NCI-H2107 (cell line): ENCODE measurements at places on chromosomes 11 and 22.
A peak's percentile ranks its signal among the peaks of the same experiment; 100 is the strongest.

DNA sequence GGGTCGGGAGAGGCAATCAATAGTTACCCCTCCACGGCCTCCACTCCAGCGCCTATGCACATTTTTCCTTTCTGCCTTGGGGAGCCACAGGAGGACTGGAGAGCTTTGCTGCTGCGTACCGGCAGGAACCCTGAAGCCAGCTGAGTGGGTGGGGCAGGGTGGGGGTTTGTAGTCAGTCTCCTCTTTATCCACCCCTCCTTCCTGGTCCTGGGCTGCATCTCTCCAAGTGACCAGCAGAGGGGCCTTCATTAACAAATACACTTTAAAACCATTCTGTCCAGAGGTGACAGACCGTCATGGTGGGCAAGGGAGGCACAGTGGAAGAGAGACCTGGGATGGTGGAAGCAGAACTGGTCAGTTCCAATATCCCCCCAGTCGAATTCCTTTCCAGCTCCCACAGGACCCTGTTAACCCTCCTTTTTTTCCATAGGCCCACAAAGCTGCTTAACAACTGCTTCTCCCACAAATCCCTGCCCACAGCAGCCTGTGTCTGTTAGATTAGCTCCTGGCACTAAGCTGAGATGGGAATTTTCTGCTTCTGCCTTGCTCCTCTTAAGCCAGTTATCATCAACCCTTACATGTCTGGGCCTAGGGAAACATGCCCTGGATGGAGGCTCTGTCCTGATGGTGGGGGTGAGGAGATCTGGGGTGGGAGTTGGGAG lies 3.9 kb upstream of the ABCG4 start:
- DNase-seq: no peak

GRCh38 chr11:1074244-1075221 lies at the start of gene MUC2:
Gene MUC2 (plus strand): TSS chr11:1074874.
- no peak for DNase-seq

DNA sequence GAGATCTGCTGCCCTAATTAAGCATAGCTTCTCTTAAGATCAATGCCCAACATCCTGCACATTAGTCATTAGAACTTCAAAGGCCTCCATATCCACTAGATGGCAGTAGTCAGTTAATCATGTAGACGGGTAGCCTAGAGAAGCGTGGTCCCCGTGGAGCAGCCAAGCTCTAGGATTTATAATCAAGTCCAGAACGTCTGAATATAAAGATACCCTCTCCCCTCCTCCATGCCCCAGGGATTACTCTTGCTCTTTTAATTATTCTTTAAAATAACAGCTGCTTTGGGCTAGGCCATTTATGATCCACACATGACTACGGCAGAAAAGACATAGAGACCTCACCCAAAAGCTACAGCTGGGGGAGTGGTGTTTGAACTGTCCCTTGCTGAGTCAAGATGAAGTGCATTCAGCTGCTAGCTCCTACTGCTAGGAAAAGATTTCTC lies 327.6 kb upstream of the PLET1 start:
- peak; percentile 85 for DNase-seq

- no peak for DNase-seq
These were observed 5.1 kb upstream of the P2RX6 start for GRCh38 chr22:21009638-21010425.

- DNase-seq: no peak
These were observed 2.0 kb downstream of the PARVG start for GRCh38 chr22:44182588-44183286.

- DNase-seq: no peak
These were observed 14.2 kb downstream of the GAS2 start for GRCh38 chr11:22680628-22681027.

DNA sequence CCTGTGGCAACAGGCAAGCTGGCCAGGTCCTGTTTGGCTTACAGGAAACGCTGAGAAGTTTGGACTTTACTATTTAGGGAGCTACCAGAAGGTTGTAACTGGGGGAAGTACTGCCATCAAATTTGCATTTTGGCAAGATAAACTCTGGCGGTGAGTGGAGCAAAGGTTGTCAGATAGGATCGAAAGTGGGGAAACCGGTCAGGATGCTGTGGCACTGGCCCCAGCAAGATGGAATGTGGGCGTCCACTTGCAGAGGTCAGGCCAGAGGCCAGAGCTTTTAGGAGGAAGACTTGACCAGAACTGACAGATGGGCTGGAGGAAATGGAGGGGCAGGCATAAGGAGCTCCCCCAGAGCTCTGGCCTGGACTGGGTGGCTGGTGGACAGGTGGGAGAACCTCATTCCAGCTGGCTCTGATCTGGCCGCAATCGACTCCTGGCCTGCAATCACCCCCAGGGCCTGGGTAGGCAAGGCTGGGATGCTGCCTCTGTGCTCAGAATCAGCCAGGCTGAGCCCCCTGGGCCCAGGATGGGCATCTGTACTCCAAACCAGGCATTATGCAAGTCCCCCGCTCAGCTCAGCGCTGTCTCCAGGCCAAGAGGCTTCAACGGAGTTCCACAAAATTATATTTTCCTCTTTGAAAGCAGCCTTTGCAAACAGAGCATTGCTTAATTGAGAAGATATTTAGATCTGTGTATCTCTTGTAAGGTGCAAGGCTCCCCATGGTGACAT lies 178.3 kb upstream of the NECTIN1 start:
- DNase-seq: no peak

- DNase-seq: no peak
These were observed 5.8 kb upstream of the SLC43A3 start for GRCh38 chr11:57432714-57433163.

GRCh38 chr11:28636033-28636432 lies 527.8 kb downstream of the METTL15 start:
- DNase-seq: no peak

DNA sequence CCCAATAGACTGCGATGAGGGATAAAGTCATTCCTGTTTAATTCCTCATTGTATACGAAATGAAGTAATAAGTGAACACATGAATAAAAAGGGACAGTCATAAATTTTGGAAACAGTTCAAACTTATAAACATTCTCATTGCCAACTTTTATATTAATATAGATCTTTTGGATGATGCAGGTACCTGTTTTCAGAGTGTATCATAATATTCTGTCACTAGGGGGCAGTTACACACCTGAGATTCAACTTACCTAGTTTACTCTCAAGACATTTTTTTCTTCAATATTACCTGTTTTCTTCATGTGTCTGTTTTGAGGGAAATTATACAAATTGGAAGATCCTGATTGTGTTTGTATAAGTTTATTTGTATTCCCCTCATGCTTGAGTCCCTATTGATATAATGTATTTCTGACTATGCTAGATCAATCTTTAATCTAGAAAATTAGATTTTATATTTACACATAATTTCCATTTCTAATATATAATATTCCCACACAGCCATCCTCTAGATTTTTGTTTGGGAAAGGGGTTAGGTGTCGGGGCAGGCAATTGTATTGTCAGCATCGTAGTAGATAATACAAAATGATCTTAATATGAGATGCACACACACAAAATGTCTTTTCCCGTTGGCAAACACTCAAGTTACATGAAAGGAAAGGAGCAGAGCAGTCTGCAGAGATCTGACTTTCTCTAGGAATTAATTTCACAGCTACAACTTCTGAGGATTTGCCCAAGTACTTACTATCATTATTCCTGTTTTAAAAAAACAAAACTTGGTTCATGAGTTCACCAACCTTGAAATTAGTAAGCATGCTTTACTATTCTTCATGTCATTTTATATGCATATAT lies 18.4 kb downstream of the FDX1 start:
- DNase-seq: no peak

GRCh38 chr22:44735518-44736428 lies 16.6 kb upstream of the ARHGAP8 start:
- DNase-seq: no peak

- no peak for DNase-seq
These were observed 104.1 kb downstream of the ETS1 start for GRCh38 chr11:128483211-128483788.

- DNase-seq: no peak
These were observed at the start of gene LSP1 for GRCh38 chr11:1852877-1853276. Gene LSP1 (plus strand): TSS chr11:1853084. CDS start chr11:1853145, 61 bp downstream.

DNA sequence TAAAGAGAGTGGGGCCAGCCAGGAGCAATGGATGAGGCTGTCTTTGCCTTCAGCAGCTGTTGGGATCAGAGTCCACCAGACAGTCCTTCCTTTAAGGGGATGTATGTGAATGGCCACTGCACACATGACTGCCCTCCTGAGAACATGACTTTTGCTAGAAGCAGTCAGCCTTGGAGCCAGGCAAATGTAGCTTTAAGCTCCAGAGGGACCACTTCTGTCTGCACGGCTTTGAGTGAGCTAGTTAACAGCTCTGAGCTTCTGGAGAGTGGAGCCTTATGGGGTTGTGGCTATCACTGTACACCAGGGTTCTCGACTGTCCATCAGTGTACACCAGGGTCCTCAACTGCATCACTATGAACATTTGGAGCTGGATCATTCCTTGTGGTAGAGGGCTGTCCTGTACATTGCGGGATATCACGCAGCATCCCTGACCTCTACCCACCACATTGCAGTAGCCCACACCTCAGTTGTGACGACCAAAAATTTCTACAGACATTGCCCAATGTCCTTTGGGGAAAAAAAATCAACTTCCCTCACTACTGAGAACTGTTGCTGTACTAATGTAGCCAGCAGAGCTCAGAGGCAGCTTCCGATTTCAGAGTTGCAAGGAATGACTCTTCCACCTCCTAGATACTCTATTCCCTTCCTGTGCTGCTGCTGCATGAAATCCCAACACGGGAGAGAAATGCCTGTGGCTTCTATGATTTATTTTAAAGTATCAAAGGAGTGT lies 169.4 kb downstream of the MYO18B start:
- DNase-seq: no peak

DNA sequence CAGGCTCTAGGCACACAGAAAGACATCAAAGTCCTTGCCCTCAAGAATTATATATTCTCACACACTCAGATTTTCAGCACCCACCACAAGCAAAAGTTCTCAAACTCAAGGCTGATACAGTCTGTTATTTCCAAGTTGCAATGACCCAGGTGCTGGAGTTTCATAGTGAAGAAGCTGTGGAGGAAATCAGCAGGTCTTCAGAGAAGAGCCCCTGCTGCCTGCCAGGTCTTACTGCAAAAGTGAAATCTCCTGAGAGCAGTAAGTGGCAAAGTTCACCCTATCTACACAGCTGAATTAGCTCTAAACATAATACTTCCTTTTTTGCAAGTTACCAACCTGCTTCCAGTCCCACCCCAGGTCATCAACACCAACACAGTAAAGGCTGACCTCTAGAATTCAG lies 64.6 kb downstream of the RPL27A start:
- DNase-seq: no peak

DNA sequence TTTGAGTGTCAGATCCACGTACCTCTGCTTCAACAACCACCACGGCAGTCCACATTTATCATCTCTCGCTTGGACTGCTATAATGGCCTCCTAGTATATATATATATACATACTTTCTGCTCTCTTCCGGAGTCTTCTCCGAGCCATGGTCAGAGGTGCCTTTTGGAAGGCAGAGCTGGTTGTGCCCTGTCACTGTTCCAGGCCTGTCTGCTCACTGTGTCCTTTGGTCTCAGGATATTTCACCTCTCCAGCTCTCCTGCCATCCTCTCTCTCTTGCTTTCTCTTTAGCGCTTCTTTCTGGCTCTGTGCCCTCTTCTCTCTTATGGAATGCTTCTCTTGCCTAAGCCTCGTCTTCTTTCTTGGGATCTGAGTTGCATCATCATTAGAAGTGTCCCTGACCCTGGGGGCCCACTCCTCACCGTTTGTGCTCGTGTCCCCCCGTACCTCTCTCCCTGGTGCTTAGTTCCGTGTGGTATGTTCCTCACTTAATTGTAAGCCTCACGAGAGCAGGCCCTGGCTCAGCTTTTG lies 86.1 kb upstream of the RASSF10 start:
- no peak for DNase-seq

- no peak for DNase-seq
These were observed 334.9 kb downstream of the OPCML start for GRCh38 chr11:133197425-133197824.

- peak; percentile 88 for DNase-seq
These were observed 513.0 kb downstream of the SOX6 start for GRCh38 chr11:15843309-15843872.

- DNase-seq: no peak
These were observed 256.5 kb downstream of the MN1 start for GRCh38 chr22:27545085-27545484.

- no peak for DNase-seq
These were observed 14.2 kb upstream of the MOB2 start for GRCh38 chr11:1500466-1501420.

- DNase-seq: no peak
These were observed 4.6 kb downstream of the CFL1 start for GRCh38 chr11:65853246-65853979.

GRCh38 chr22:49097966-49098365 lies 729.7 kb downstream of the BRD1 start:
- DNase-seq: no peak

GRCh38 chr11:118705791-118706545 lies 26.5 kb upstream of the TREH start:
- no peak for DNase-seq

DNA sequence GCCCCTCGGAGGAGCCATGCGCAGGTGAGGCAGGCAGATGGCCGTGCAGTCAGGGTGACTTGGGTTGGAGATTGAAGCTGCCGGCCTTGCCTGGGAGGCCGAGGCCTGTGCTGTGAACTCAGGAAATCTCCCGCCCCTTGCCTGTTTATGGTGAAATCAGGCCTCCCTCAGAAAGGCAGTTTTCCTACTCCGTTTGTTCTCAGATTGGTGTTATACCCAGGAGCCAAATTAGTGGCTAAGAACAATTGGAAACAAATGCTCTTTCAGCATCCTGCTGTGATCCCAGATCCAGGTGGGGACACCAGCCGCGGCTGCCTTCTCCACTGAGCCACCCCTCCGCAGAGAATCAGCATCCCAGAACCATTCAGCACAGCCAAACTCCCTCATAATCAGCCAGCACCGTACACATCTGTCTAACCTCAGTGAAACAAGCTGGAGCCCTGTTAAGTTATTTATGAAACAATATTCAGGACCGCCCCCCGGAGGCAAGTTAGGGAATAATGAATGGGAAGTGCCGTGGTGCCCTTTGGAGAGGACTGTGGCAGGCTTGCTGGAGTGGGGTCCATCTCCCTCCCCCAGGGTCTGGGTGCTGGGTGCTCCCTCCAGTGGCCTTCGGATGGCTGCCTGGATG lies 60.0 kb downstream of the PKNOX2 start:
- DNase-seq: no peak
